ENCODE measurements at places on chromosomes 1 and 21. TPM values are rescaled to one million over a fixed set of nuclear protein-coding genes. Genes with fewer than 3 reads are reported as not detected.

GRCh38 chr1:214727274-214727673, 124.3 kb downstream of the CENPF start:
- no peak for DNase-seq

- DNase-seq = no peak
Observed at GRCh38 chr1:4174291-4175200, 274.5 kb upstream of the C1orf174 start.

- peak; percentile 9 for DNase-seq
Observed at GRCh38 chr1:119275145-119276134, 93.1 kb upstream of the HAO2 start.

GRCh38 chr1:44074415-44074814, 43.2 kb upstream of the SLC6A9 start:
- no peak for DNase-seq

GRCh38 chr21:42674351-42674940, 21.0 kb downstream of the PDE9A start:
- no peak for DNase-seq

GRCh38 chr21:19326531-19327319, 923.1 kb upstream of the TMPRSS15 start:
- DNase-seq = no peak

- no peak for DNase-seq
Observed at GRCh38 chr1:214934045-214934444, 148.5 kb upstream of the KCNK2 start.

DNA sequence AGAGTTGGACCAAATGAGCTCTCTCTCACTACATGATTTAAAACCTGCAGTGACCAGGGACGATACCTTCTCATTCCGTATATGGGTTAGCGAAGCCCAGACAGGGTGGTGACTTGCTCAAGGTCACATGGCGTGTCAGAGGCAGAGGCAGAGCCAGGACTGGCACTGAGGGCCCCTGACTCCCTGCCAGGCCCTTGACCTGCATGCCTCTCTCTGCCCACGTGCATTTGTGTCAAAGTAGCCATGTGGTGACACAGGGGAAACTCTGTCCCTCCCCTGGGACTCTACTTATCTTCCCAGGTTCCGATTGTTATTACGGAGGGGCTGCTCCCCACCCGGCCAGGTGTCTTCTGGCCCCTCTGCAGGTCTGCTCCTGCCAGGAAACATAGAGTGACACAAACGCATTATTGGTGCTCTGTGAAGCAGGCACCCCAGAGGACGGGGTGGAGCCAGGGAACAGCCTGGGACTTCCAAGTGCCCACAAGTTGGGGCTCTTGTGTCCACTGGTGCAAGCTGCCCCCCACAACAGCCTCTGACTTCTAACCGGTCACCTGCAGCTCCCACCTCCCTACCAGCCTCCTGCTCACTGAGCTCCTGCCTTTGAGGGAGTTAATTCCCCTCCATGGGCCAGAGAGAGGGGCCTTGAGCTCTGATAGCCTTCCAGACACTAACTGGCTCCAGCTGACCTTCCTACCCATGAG, 7.3 kb upstream of the TINAGL1 start:
- DNase-seq = no peak

DNA sequence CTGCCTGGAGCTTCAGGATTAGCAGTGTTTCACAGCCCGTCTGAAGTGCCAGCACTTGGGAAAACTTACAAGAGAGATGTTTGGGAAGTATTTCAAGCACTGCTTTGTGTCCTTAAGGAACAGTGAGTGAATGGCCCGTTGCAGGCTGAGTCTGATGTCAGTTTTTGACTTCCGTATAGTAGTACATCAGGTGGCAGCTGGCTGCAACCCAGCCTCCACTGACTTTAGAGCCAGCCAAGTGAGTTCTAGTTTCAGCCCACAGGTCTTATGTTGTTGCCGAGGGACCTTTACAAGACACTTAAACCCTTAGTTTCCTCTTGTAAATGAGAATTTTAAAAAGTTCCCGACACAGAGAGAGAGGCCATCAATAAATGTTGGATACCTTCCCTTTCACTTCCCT, 35.0 kb downstream of the UCK2 start:
- DNase-seq = no peak

DNA sequence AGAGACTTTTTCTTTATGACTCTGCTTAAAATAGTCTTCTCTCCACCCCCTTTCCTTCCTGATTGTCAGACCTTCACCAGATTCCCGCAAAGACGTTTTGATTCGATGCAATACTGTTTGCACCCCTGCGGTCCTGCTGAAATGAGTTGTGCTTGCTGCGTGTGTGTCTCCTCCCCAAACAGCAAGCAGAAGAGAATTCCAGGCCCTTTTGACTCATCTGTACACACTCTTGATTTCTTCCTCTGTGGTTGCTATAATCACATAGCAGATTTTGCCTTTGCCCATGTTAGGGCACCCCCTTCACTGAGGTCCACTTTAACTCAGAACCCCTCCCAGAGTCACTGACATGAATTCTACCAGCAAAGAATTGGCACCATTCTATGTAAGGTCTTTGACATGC, 136.5 kb downstream of the ZZZ3 start:
- no peak for DNase-seq

GRCh38 chr21:37766129-37766528, 150.1 kb downstream of the KCNJ6 start:
- no peak for DNase-seq

The USH2A gene
- total RNA-seq = under 0.01 TPM

The ZMYM1 gene
- total RNA-seq = 17.8 TPM

The RBP7 gene
- not detected for total RNA-seq

The CHD5 gene
- total RNA-seq = 0.54 TPM

The YBX1 gene
- total RNA-seq = 347 TPM

The KRTAP12-2 gene
- under 0.01 TPM for total RNA-seq

The PRR9 gene
- total RNA-seq = not detected
